ENCODE measurements at places on chromosomes 2 and 18.

- DNase-seq = peak; percentile 39
These were observed 144.3 kb upstream of the ZFP36L2 start for GRCh38 chr2:43370705-43371104.

DNA sequence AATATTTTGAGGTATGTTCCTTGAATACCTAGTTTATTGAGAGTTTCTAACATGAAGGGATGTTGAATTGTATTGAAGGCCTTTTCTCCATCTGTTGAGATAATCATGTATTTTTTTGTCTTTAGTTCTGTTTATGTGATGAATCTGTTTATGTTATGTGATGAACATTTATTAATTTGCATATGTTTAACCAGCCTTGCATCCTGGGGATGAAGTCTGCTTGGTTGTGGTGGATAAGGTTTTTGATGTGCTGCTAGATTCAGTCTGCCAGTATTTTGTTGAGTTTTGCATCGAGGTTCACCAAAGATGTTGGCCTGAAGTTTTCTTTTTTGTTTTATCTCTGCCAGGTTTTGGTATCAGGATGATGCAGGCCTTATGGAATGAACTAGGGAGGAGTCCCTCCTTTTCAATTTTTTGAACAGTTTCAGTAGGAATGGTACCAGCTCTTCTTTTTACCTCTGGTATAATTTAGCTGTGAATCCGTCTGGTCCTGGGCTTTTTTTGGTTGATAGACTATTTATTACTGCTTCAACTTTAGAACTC, 71.9 kb downstream of the EPC2 start:
- no peak for DNase-seq

DNA sequence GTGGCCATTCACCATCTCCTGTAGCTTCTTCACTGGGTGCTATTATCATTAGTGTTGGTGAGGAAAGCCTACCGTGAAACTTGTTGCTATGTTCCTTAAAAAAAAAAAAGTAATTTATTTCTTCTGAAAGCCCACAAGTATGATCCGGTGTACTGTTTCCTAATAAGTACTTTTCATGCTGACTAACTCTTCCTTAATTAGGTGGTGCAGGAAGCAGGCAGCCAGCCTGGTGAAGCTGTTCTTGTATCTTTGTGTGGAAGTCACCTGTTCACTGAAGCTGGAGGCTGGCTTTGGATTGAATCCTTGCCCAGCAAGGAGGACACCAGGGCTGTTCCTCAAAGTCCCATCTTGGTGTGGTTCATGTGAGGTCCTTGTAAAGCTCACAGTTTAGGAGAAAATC, 321.7 kb upstream of the THSD7B start:
- DNase-seq = no peak

DNA sequence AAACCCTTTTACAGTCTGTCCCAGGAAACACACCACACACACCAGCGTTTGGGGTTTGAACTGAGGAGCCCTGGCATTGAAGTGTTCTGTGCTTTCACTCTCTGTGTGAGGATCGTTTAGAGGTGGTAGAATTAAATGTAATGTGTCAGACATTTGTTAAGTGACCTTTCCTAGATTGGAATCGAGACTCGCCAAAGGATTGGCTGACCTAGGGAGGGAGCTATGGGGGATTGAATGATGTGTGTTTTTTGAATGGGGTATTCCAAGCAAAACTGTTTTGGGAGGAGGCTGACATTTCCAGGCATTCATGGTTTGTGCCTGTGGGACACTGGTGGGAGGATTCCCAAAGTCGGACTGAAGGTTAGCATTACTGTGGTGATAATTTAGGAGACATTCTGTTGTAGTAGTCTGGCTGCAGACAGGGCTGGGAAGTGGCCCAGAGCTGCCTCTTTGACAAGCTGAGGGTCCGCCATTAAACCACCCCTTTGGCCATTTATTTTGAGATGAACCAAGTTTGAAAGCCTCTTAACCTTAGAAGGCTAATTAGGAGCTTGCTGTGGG, 1.7 kb downstream of the MYO1B start:
- DNase-seq = no peak

GRCh38 chr2:128198656-128199055, 107.7 kb downstream of the UGGT1 start:
- DNase-seq = no peak

GRCh38 chr2:106843910-106844250, 42.1 kb downstream of the ST6GAL2 start:
- DNase-seq = no peak

- DNase-seq = no peak
These were observed 161.3 kb downstream of the CDH2 start for GRCh38 chr18:28015671-28016070.

- DNase-seq = no peak
These were observed 71.8 kb downstream of the TGOLN2 start for GRCh38 chr2:85255813-85256594.

GRCh38 chr18:3456686-3457069, 6.7 kb downstream of the TGIF1 start:
- peak; percentile 25 for DNase-seq

All from NCI-H774 (cell line).